ENCODE measurements at places on chromosomes 12 and 14.
A peak's percentile ranks its signal among the peaks of the same experiment; 100 is the strongest.

GRCh38 chr12:14614704-14615121 lies 47.0 kb upstream of the PLBD1 start:
- peak; percentile 83 for DNase-seq

DNA sequence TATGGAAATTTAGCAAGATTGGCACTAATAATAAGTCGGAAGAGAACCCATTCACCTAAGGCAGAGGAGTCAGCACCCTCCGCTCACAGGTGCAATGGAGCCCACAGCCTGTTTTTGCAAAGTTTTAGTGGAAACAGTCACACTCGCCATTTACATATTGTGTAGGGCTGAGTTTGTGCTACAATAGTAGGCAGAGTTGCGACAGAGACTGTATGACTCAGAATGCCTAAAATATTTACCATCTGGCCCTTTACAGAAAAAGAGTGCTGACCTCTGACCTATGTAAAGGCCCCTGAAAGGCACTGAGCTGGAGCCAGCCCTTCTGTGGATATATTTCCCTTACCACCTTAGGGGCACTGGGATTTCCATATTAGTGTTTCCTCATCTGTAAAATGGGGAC lies 79.0 kb downstream of the PRIMA1 start:
- DNase-seq, result peak; percentile 52

- no peak for DNase-seq
Measured at GRCh38 chr12:69130064-69130463, 109.3 kb upstream of the CPSF6 start.

- DNase-seq, result no peak
Measured at GRCh38 chr12:115470526-115470925, 786.6 kb upstream of the TBX3 start.

- DNase-seq, result peak; percentile 57
Measured at GRCh38 chr12:50508970-50509663, 4.3 kb downstream of the DIP2B start.

GRCh38 chr12:45498645-45499044 lies 230.9 kb upstream of the ARID2 start:
- no peak for DNase-seq

- DNase-seq, result no peak
Measured at GRCh38 chr12:91538418-91538817, 355.8 kb upstream of the DCN start.

GRCh38 chr14:65810322-65810721 lies 397.8 kb downstream of the FUT8 start:
- DNase-seq, result no peak

DNA sequence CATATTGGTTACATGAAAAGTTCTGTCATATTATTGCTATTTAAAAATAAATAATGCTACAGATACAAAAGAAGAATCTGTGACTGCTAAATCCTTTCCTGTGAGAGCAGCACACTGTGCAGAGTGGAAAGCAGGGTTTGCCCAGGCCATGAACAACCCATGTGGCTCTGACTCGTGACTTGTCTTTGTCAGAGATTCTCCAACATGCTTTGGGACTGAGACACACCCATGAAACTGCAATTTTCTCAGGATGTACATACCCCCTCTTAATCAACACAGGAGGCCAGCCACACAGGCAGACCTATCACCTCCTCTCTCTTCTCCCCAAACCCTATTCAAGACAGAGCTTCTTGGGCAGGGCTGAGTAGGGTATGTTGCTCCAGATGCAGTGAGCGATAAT lies 96.8 kb upstream of the NTF3 start:
- no peak for DNase-seq

DNA sequence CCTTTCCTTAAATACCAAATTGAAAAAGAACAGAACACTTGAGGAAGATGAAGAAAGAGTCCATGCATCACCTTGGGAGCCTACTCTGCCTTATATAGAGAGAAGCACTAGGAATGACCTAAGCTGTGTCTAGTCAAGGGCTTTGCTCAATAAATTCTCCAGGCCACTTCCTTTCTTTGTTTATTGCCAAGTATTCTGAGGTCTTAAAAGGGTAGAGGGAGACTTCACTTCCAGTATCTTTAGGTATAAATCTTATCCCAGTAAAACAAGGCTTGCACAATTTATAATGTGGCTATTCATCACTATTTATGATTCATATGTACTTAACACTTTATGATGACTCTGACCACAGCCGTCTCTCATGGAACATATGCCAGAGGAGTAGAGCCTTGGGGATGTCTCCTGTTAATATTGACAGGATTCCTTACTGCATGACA lies 85.1 kb upstream of the ARHGAP5 start:
- no peak for DNase-seq

DNA sequence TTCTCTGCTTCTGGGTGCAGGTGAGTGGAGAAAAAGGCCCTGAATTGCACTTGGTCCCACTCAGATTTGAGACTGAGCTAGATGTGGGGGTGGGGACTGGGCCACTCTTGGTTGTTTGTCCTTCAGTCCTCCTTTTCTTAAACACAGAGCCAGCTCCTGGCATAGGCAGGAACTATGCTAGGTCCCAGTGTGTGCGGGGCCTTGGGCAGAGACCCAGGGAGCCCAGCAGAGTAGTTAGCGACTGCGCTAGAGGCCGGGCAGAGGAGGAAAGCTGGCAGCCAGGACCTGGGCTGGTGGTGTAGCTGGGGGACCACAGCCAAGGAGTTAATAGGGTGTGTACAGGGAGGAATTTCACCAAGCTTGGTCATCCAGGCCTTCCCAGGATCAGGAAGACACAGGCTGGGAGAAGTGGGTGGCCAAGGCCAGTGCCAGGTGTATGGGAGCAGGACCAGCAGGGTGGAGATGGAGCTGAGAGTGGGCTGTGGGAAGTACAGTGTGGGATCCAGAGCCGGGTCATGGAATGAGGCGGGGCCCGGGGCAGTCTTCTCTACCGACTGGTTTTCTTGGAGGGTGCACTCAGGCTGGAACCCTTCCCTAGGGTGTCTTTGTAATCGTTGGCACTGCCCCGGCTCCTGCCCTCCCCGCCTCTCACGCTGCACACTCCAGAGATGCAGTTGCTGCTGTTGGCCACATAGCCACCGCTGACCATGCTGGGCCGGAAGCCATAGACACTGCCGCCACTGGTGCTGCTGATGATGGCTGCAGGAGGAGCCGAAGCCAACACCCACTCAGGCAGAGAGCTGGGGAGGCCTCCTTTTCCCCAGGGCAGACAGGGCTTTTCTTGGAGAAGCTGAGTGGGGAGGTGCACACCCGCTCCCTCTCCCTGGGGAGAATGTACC lies 8.7 kb downstream of the KRT71 start:
- no peak for DNase-seq

- no peak for DNase-seq
Measured at GRCh38 chr12:45389426-45389825, 173.5 kb downstream of the ANO6 start.

DNA sequence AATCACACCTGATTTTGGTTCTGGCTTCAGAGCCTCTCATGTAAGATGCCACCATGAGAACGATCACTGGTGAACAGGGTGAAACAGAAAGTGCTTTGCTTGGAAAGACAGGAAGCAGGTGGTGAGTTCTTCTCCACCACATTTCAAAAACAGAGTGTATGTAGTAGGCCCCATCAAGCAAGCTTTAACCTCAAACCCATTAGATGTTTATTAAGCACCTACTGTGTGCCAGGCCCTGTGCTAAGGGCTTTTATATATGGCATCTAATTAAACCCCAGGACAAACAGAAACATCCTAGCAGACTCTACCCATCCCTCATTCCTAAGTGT lies 47.8 kb upstream of the MED13L start:
- no peak for DNase-seq

DNA sequence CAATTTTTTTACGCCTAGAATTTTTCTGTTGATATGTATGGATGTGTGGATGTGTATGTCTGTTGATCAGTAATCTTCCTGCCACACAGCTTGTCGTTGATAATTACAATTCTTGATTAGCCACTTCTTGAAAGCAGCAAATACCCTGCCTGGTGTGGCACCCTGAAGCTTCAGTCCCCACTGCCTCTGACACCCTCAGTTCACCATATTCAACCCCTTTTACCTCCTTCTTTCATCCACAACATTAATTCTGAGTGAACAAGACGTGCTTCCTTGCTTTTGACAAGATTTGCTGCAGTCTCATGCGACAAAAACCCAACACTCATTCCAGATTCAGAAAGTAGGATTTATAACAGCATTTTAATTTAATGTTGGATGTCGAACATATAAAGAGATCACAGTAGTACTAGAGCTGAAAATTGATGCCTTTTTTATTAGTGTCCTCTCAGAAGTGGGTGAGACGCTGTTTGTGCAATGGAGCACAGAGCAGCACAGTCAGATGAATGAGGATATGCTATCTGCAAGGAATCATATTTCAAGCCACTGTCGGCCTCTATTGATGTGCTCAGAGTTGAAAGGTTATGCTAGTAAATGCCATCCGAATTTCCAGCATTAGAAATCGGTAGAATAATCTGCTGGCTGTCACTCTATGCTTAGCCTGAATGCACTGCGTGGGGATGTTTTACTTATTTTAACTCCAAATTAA lies 383.7 kb downstream of the EGLN3 start:
- no peak for DNase-seq

DNA sequence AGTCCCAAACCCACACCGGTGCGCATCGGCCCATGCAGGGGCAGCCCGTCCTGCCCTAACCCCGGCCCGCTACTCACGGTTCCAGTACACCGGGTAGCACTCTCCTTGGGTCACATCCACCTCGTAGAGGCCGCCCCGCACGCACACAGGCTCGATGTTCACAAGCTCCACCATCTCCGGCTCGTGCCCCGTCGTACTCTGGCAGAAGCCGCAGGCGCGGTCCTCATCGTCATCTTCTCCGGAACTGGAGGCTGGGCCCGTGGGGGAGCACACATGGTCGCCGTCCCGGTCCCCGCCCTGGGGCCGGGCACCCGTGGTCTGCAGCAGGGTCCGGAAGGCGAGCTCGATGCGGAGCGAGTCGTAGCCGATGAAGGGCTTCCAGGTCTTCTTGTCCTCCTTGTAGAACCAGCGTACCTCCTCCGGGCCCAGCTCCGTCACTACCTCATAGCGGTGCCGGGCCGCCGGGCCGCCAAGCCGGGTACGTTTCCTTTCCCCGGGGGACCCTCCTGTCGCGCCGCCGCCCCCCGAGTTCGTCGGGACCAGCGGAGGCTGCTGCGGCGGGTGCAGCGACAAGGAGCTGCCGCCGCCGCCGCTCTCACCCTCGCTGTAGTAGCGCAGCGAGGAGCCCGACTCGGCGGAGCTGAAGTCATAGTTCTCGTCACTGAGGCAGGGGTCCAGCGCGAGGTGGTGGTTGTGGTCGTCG lies 788 bp downstream of the DDHD1 start:
- DNase-seq, result peak; percentile 48

GRCh38 chr12:109695961-109696461 lies 17.6 kb upstream of the FAM222A start:
- DNase-seq, result no peak

DNA sequence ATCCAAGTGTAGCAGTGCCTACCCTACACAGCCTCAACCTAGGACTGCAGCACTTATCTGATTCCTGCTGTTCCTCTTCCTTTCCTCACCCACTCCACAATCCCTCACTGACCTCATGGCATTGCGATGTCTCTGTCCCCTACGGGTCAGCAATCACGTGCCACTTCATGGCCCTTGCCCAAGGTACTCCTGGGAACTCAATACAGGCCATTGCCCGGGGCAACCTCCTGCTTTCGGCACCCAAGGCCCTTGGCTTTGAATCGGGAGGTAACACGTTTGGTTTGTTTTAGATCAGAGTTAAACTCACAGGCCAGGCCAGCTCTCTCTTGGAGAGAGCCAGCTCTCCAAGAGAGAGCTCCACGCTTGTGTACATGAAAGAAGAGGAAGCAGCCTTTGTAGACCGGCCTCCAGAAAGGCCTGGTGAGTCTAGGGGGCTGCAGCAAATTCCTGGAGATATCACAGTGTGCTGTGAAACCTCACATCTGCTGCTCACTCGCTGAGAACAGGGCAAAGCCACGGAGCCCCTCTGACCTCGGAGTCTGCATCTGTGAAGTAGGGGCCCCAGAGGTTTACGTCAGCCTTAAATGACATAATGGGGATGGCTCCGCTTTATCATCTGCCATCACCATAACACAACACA lies 12.2 kb downstream of the CLMN start:
- DNase-seq, result peak; percentile 52

DNA sequence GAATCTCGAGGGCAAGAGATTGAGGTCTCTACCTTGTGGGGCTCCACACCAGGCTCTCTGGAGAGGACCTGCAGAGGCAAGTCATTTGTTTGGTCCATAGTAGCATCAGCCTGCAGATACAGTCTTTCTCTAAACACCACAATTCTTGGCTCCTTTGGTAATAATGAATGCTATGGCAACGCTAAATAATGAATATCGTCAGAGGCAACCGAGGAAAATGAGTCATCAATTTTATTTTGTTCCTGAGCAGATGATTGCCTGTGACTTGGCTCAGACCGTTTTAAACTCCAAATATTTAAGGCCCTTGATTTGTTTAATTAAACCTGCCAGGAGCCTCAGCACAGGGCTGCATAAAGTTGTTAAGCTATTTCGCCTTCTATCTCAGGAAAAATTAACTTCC lies 924.1 kb upstream of the TMEM132C start:
- DNase-seq, result no peak

GRCh38 chr14:28077021-28077420 lies 689.6 kb upstream of the FOXG1 start:
- no peak for DNase-seq

GRCh38 chr12:779745-780734 lies 27.7 kb downstream of the WNK1 start:
- peak; percentile 16 for DNase-seq

DNA sequence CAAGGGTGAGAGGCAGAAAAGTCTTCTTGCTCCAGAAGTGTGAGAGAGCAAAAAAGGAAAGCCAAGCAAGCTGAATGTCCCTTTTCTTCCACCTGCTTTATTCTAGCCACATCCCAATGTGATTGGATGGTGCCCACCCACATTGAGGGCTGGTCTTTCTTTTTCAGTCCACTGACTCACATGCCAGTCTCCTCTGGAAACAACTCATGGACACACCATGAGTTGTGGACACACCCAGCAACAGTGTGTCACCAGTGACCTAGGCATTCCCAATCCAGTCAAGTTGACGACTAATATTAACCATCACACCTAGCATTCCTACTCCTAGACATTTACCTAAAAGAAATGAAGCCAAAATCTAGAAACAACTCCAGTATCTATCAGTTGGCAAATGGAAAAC lies 7.2 kb upstream of the DICER1 start:
- peak; percentile 19 for DNase-seq

DNA sequence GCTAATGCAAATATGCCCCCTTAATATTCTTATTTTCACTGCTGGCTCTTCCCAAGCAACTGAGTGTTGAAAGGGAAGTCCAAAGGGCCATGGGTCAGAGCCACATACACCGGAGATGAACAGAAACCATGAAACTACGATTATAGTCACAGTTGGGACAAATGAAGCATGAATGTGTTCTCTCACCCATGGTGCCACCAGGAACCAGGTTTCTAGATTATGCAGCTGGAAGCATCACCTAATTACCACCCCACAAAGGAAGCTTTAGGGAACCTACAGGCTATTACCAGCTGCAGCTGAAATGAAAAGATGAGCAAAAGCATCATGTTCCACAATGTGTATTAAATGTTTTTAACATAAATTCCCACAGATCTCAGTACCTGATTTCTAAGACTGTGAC lies 15.4 kb downstream of the TMTC1 start:
- DNase-seq, result no peak

DNA sequence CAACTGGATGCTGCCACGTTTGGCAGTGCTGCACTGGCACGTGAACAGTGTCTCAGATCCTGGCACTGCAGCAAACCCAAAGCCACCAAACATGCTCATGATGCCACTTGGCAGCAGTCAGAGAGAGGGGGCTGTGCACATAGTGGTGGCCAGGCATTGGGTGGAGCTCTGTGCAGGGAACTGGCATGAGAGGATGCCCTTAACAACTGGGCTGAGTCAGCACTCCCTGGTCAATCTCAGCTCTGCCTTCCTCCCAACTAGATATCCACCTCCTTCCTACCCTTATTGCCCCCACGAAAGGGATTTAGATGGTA lies 37.0 kb downstream of the ZFHX2 start:
- DNase-seq, result no peak

- DNase-seq, result no peak
Measured at GRCh38 chr12:20063116-20063515, 305.2 kb upstream of the PDE3A start.
